ENCODE measurements at places on chromosomes 2 and 18.

GRCh38 chr2:150610670-150611279 is 123.3 kb upstream of the RND3 start:
- DNase-seq = no peak

GRCh38 chr18:79019881-79020280 is 40.3 kb downstream of the SALL3 start:
- no peak for DNase-seq

- no peak for DNase-seq
Measured at GRCh38 chr2:235802542-235802941, 308.7 kb downstream of the AGAP1 start.

DNA sequence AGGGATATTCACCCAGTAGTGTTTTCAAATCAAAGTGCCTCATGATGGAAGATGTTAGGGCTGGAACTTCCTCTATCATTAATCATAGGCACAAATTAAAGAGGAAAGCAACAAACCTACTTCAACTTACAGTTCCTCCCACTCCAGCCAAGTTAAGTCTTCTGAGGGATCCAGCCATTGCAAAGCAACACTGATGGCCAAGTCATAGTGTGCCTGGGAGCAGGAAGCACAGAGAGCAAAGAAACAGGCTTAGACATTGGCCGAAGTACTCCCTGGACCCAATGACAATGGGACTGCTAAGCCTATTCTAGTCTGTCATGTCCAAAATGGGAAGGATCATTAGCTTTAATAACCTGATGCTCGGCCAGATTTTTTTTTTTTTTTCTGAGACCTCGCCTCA is 7.0 kb downstream of the C2orf80 start:
- no peak for DNase-seq

DNA sequence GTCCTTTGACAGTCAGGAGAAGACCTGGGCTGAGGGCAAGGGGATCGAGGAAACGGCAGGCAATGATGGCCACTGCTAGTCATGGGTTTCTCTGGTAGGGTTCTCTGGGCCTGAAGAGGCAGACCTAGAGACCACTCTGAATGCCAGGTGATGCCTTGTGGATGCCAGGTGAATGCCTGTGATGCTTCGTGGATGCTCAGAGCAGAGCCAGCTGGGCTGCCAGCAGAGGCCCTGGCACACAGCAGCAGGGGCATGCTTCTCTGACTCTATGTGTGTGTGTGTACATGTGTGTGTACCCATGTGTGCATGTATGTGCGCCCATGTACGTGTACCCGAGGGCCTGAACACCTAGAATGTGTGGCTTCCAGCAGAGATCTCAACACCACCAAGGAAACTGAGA is 172.0 kb downstream of the TNS1 start:
- no peak for DNase-seq

- no peak for DNase-seq
Measured at GRCh38 chr2:129142465-129142864, 823.8 kb upstream of the HS6ST1 start.

- DNase-seq = no peak
Measured at GRCh38 chr2:203559641-203560040, 24.5 kb upstream of the RAPH1 start.

DNA sequence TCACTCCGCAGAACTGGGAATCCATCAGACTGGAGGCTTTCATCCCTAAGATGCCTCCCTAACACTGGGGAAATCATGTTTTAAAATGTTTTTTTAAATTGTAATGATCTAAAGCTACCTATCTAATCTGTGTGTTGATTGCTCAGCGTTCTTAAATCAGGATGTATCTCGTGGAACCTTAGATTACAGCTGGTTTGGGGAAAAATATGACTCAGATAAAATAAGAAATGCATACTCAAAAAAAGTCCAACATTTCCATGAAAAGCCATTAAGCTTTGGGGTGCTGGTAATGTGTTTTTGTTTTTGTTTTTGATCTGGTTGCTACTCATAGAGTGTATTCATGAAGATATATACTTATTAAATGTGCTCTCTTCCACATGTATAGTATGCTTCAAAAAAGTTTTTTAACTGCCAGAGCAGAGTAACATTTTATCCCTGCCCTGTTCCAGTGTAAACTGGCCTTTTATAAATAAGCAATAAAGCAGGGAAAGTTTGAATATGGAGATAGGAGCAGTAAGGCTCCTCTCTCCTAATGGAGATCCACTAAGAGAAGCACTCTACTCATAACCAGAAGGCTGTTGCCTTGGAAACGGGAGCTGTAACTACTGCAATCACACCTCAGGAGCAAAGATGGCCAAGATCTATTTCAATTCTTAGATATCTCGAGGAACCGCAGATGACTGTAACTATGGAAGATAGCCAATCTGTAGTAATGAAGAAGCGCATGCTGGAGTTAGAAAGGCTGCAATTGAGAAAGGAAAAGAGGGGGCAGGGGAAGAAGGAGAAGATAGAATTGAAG is 41.6 kb downstream of the ANKRD44 start:
- DNase-seq = no peak

- no peak for DNase-seq
Measured at GRCh38 chr2:190891372-190891771, 10.8 kb downstream of the GLS start.

DNA sequence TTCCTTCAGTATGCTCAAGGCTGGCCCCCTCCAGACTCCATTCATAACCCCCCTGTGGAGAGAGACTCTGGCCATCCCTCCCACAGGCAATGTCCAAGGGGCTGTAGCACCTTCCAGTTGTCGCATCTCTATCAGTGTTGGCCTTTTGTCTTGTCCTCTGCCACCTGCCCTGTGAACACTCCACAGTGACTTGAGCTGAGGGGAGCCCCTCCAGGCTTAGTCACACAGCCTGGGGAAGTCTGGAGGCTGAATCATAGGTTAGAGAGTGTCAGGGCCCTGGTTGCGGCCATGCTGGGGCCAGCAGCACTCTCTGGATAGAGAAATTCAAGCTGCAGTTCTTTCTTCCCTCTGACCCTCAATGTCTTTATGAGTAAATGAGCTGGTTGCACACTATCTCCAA is 64.7 kb downstream of the GYPC start:
- DNase-seq = no peak

DNA sequence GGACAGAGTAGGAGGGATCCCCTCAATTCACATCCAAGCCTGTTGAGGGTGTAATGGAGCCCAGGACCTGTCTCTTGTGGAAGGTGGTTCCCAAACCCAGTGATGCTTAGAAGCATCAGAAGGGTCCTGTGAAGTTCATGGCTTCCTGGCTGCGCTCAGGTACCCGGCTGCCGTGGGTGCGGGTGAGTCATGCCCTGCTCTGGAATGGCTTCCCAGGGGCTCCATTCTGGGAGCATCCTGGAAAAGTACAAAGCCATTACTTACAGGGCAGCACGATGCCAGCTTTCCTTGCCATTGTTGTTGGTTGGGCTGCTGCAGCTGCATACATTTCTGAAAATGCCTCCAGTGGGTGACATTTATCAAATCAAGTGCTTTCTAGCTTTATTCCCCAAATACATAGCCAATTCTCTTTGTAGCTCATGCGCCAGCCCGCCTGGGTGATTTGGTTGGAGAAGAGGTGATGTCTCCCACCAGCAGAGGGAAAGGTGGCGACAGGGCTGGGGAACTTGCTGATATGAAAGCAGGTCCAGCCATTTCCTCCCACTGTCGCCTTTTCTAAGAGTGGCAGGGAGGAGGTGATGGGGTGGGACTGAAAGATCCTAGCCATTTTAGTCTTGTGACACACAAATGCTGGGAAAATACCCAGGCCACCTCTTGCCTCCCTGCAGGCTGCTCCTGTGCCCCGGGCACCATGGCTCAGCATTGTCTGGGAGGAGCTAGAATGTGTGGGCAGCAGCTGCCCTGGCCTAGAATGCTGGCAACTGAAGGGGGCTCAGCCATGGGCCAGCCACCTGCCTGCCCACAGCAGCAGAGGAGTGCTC is 65.9 kb upstream of the HPCAL1 start:
- DNase-seq = no peak

DNA sequence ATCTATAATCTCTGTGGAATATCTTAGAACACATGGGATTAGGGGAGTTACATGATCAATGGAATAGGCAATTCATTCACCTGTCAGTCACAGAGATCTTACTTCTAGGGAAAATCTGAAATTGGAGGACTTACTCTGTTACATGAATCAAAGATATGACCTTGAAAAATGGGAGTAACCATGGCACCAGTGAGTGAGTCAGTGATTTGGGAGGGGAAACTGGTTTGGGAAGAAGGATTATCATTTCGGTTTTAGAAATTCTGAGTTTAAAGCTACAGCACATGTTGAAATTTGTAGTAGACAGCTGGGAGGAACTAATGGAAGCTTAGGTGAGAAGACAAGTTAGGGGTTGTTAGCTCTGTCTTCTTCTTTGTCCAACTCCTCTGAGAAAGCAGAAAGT is 153.7 kb downstream of the CAMKMT start:
- no peak for DNase-seq
